ENCODE measurements at places on chromosomes 1 and 21. TPM values are rescaled to one million over a fixed set of nuclear protein-coding genes. Genes with fewer than 3 reads are reported as not detected.

GON4L gene
- 61.4 TPM for total RNA-seq

DNA sequence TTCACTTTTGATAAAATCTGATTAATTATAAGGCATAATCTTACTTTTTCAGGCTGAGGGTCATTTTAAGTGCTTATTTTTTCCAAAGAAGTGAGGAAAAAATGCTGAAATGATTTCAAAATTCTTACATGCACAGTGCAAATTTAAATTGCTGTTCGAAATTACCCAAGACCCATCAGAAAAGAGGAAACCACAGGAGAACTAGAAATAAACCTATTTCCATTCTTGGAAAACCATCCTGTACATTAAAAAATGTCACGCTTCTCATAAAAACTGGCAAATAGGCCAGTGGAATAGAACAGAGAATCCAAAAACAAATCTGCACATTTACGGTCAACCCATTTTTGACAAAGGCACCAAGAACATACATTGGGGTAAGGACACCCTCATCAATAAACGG lies 414.9 kb downstream of the SMYD3 start:
- H3K27ac ChIP-seq = no peak overlapping the region
- H3K4me1 ChIP-seq = no peaks in the 10 kb centered on the region
- H3K36me3 ChIP-seq = no peaks in the 10 kb centered on the region
- DNase-seq = no peak
- no peaks in the 10 kb centered on the region for H3K27me3 ChIP-seq
- H3K4me3 ChIP-seq = no peak overlapping the region

AMY1C gene
- 22.2 TPM for total RNA-seq

KPRP gene
- total RNA-seq = not detected

- no peaks in the 10 kb centered on the region for H3K27me3 ChIP-seq
- no peak overlapping the region for H3K4me3 ChIP-seq
- peaks cover 3% of the 10 kb centered on the region for H3K4me1 ChIP-seq
- no peaks in the 10 kb centered on the region for H3K36me3 ChIP-seq
These were observed 8.3 kb upstream of the ZBTB40 start for GRCh38 chr1:22443332-22443731.

DNA sequence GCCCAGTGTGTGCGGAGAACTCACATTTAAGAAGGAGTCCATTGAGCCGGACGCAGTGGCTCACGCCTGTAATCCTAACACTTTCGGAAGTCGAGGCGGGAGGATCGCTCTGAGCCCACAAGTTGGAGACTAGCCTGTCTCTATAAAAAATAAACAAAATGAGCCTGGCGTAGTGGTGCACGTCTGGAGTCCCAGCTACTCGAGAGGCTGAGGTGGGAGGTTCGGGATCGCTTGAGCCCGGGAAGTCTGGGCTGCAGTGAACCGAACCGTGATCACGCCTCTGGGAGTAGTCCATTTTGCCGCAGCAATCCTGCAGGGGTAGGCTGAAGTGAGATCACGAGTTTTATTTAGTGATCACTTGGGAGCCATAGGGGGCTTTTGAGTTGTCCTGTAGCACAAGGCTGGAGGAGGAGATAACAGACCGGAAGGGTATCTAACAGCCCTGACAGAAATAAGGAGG lies 497 bp upstream of the FUCA1 start:
- peaks cover 2% of the 10 kb centered on the region for H3K27me3 ChIP-seq
- no peaks in the 10 kb centered on the region for H3K4me1 ChIP-seq
- DNase-seq = no peak
- H3K4me3 ChIP-seq = no peak overlapping the region

DNA sequence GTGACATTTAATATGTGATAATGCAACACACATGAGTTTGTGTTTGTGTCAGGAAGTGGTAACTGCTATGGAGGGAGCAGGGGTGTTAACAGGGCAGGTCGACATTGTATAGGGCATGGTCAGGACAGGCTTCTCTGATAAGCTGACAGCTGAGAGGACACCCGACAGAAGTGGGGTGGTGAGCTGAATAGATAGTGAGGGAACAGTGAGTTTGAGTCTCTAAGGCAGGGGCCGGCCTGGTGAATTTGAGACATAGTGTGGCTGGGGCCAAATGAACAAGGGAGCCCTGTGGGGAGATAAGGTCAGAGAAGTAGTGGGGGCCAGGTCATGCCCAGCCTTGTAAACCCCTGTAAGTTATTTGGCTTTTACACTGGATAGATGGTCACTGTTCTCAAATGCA lies 217.4 kb upstream of the KIAA0040 start:
- no peaks in the 10 kb centered on the region for H3K36me3 ChIP-seq
- no peak overlapping the region for H3K4me3 ChIP-seq
- H3K27ac ChIP-seq = no peak overlapping the region
- no peak for DNase-seq
- H3K27me3 ChIP-seq = peaks cover 4% of the 10 kb centered on the region
